ENCODE measurements at places on chromosomes 3 and 15.

- DNase-seq: no peak
Observed at GRCh38 chr15:45653702-45654424, 19.0 kb downstream of the SQOR start.

DNA sequence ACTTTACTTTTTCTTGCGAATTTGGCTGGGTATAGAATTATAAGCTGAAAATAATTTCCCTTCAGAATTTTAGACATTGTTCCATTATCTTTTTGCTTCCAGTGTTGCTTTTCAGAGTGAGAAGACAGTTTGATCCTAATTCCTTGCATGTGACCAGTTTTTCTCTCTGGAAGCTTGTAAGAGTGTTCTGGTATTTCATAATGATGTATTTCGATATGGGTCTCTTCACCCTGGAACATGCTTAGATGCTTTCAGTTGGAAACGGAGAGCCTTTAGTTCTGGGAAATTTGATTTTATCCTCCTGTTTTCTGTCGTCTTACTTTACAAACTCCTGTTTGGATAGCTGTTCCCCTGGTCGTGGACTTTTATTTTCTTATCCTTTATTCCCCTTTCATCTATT, 13.9 kb downstream of the ALPK3 start:
- no peak for DNase-seq

DNA sequence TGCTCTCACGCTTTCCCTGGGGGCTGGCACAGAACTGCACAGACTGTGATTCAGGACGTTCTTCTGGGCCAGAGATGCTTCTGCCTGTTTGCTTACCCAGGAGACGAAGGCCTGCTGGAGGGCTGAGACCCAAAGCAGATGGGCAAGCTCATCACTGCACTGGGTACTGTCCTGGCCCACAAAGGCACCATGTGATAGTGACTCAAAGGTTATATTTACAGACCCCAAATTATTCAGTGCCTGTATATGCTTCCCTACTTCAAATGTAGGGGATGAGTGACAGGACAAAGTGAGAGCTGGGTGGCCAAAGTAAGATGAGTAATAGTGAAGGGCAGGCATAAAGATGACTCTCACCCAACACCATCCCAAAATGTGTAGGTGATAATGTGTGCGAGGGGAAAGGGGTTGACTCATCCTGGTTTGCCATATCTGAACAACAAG, 127.4 kb downstream of the WDR76 start:
- no peak for DNase-seq

DNA sequence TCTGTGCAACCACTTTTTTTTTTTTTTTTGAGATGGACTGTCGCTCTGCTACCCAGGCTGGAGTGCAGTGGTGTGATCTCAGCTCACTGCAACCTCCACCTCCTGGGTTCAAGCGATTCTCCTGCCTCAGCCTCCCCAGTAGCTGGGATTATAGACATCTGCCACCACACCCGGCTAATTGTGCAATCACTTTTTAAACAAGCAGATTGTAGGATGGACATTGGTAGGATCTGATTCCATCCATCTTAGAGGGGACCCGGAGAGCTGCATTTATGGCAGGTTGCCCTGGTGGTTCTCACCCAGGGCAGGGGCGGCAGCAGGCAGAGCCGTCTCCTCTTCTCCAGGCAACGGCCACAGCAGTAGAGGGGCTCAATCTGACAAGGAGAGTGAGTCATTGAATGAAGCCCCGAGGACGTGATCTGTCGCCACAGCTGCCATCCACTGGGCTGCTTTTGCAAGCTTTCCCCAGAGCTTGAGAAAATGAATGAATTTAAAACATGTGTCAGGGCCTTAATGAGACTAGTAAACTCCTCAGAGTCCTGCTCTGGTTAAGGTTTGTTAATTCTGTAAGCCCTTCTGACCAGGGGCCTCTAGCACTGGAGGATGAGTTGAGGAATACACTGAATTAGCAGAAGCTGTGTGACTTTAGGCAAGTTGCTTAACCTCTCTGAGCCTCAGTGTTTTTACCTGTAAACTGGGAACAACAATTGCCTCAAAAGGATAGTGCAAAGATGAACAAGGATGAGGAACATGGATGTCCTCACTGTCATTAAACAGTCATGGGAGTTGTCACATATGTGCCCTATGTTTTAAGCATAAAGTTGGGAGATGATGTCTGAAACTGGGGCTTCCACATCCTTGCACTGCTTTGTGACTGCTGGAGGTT, 129.1 kb downstream of the ASB7 start:
- DNase-seq: no peak

DNA sequence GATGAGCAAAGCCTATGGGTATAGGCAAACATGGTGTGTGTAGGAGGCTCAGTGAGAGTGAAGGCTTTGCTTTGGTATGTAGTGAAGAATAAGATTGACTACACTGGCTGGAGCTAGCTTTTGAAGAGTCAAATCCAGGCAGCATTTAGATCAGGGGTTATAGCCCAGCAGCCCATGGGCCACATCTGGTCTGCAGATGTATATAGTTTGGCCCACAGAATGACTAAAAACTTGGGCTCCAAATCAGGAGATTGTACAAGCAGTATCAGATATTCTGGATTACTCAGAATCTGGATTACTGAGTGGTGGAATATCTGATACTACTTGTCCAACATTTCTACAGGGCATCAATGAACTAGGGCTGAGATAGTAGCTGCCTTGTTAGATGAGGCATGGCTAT, 92.9 kb upstream of the FGF7 start:
- no peak for DNase-seq

- no peak for DNase-seq
Observed at GRCh38 chr3:32335365-32336112, 56.1 kb upstream of the CMTM7 start.

- DNase-seq: no peak
Observed at GRCh38 chr15:81749716-81750375, 296.0 kb downstream of the MEX3B start.

DNA sequence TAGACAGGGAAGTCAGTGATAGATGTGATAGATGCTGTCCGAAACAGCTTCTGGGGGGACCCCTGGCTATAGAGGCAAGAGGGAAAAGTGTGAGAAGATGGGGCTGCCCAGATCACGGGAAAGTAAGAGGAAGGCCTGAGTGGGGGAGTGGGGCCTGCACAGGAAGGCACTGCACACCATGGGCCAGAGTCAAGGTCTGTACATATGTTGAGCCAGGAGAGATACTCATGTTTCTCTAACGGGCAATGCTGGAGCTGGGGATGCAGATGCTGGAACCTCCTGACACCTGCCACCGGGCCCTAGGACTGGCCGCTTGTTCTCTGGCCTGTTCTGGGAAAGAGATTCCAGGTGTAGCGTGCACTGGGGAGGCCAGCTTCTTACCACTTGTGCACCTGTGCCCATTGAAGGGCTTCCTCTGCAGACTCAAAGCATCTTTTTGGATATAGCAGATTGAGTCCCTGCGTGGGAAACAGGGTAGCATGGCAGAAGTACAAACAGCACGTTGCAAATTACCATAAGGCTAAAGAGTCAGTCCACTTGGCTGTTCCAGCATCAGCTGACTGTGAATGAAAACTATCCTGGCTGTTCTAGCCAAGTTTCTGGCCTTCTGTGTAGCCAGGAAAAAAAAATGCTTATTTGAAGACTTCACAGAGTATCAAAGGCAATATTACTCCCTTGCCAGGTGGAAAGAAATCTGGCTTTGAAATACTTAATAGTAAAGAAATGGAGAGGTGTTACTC, 77.1 kb upstream of the GSK3B start:
- no peak for DNase-seq

GRCh38 chr15:100230784-100231183, 111.0 kb downstream of the ADAMTS17 start:
- DNase-seq: no peak

- DNase-seq: no peak
Observed at GRCh38 chr3:5115506-5116162, 6.5 kb upstream of the ARL8B start.

- DNase-seq: no peak
Observed at GRCh38 chr3:112086875-112087524, 811 bp downstream of the C3orf52 start.

- DNase-seq: no peak
Observed at GRCh38 chr3:18100121-18100520, 325.0 kb downstream of the SATB1 start.

- DNase-seq: no peak
Observed at GRCh38 chr15:78417754-78418630, 20.0 kb upstream of the IREB2 start.

DNA sequence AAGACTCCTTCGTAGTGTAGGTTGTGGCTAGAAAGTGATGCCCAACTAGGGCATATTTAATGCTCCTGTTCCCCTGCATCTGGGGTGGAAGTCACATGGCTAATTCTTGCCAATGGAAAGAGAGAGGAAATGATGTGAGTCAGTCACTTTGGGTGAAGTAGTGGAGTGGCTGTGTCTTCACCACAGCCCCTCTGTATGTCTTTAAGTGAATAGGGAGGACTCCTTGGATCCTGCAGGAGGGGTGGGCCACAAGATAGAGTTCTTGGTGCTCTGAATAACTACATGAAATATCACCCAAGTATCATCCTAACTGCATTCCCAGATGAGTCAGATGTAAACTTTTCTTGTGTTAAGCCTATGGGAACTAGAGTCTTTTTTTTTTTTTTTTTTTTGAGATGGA, 17.8 kb upstream of the MB21D2 start:
- no peak for DNase-seq

DNA sequence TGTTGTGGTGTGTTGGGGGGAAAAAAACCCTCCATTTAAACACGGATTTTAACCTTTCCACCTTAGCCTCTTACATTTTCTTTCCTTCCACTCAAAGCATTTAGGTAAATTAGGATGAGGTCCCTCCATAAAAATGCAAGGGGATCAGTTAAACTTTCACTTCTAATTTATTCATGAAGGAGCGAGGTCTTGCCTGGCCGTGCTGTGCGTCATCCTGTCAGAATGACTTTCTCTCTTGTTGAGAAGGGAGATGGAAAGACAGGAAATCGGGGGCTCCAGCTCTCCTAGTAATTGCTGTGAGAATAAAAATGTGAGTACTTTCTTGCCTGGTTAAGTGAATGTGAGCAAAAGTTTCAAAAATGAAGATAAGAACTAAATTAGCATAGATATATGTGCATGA, 962.3 kb upstream of the NR2F2 start:
- DNase-seq: no peak

GRCh38 chr15:78909160-78909695, 35.6 kb downstream of the CTSH start:
- no peak for DNase-seq

- no peak for DNase-seq
Observed at GRCh38 chr3:188217726-188218125, 63.8 kb downstream of the LPP start.

DNA sequence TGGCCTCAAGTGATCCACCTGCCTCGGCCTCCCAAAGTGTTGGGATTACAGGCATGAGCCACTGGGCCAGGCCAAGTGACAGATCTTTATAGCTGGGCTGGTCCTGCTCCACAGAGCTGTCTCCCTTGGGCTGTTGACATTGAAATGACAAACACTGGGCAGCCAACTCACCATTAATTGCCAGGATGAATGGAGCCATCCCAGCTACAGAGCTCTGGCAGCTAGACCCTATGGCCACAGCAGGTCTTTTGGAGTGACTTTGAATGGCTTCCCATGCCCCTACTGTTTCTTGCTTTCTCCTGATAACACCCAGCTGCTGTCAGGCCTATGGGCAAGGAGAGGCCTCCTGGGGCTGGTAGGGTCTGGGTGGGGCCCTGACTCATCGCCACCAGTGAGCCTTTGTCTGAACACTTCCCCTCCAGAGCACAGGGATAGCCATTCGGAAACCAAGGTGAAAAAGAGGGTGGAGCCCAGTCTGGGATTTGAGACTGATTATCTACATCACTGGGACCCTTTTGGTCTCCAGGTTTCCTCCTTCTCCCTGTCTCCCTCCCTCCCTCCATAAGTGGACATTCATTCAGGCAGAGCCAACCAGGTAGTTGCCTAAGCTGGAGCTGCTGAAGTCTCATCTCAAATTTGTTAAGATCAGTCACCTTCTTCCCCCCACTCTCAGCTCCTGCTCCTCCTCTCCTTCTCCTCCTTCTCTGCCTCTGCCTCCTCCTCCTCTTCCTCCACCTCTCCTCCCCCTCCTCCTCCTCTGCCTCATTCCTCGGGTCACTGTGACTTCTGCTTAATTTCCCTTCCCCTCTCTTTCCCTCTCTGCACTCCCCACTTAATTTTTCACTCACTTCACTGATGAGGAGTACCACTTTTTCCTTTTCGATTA, 34.0 kb downstream of the BHLHE40 start:
- DNase-seq: no peak

- no peak for DNase-seq
Observed at GRCh38 chr3:95886616-95887015, 927.8 kb upstream of the EPHA6 start.

DNA sequence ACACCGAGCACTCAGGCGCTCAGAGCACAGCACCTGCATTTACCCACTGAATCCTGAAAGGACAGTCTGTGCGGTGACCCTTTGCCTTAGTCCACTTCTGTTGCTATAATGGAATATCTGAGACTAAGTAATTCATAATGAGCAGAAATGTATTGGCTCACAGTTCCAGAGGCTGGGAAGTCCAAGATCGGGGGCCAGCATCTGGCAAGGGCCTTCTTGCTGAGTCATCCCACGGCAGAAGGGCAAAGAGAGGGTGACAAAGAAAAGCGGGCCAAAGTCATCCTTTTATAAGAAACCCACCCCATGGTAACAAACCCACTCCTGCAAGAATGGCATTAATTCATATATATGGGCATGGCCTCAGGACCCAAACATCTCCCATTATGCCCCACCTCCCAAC, 27.7 kb downstream of the POC1A start:
- no peak for DNase-seq

- no peak for DNase-seq
Observed at GRCh38 chr3:155805204-155805801, 775 bp downstream of the C3orf33 start.

GRCh38 chr15:91572110-91572509, 281.4 kb upstream of the SLCO3A1 start:
- no peak for DNase-seq

GRCh38 chr15:45117308-45118130, 3.4 kb downstream of the DUOXA2 start:
- no peak for DNase-seq

- no peak for DNase-seq
Observed at GRCh38 chr3:127206611-127207516, 13.9 kb downstream of the PRR23E start.
